ENCODE measurements at places on chromosomes 11 and 22.

- H3K27ac ChIP-seq, result no peak overlapping the region
- DNase-seq, result no peak
- peaks cover 4% of the 10 kb centered on the region for H3K4me1 ChIP-seq
- H3K27me3 ChIP-seq, result no peaks in the 10 kb centered on the region
Measured at GRCh38 chr11:67292671-67293070, 3.6 kb downstream of the ANKRD13D start.

- H3K4me3 ChIP-seq, result no peak overlapping the region
- no peaks in the 10 kb centered on the region for H3K36me3 ChIP-seq
- peak; percentile 40 for DNase-seq
- H3K27ac ChIP-seq, result no peak overlapping the region
- no peaks in the 10 kb centered on the region for H3K27me3 ChIP-seq
Measured at GRCh38 chr11:93236741-93237675, 39.2 kb upstream of the SLC36A4 start.

GRCh38 chr11:8056810-8057463, 24.1 kb upstream of the TUB start:
- no peaks in the 10 kb centered on the region for H3K36me3 ChIP-seq
- H3K4me1 ChIP-seq, result no peaks in the 10 kb centered on the region
- no peaks in the 10 kb centered on the region for H3K27me3 ChIP-seq
- H3K4me3 ChIP-seq, result no peak overlapping the region

DNA sequence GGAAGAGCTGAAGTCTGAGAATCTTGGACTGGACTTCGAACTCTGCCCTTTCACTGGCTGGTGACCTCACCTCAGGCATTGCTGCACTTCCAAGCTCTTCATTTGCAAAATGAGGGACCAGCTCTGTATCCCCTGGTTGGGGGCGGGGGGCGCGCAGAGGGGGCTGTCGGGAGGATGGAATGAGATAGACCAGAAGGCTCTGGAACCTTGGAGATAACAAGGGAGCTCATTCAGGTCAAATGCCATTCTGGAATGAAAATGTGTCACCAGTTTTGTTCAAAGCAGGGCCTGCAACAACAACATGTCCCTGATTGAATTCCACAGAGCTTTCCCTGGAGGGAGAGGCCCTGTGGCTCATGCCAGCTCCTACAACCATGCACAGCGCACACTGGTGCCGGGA, 370.5 kb downstream of the MN1 start:
- H3K27me3 ChIP-seq, result no peaks in the 10 kb centered on the region
- no peak for DNase-seq
- H3K4me3 ChIP-seq, result no peak overlapping the region
- H3K36me3 ChIP-seq, result no peaks in the 10 kb centered on the region

DNA sequence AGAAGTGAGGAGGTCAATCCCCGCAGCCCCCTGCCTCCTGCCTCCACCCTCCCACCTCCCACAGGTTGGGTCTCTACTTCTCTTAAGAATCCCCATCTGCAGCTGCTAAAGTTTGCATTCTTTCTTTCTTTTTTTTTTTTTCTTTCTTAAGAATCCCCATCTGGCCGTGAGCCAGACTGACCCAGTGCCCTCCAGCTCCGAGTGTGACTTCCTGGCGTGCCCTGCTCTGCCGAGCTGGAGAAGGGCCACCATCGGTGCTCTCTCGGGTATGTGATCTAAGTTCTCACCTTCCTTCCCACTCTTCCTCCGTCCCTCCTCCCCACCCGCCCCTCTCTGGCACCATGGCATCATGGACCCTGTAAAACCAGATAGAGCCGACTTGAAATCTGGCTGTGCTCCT, 66.7 kb upstream of the LMO1 start:
- peaks cover 3% of the 10 kb centered on the region for H3K4me1 ChIP-seq
- no peak overlapping the region for H3K4me3 ChIP-seq
- no peak for DNase-seq
- peaks cover 5% of the 10 kb centered on the region for H3K27me3 ChIP-seq
- no peaks in the 10 kb centered on the region for H3K36me3 ChIP-seq
- H3K27ac ChIP-seq, result no peak overlapping the region

- H3K27me3 ChIP-seq, result no peaks in the 10 kb centered on the region
- peaks cover 27% of the 10 kb centered on the region for H3K4me1 ChIP-seq
- H3K36me3 ChIP-seq, result no peaks in the 10 kb centered on the region
- no peak overlapping the region for H3K27ac ChIP-seq
- DNase-seq, result no peak
Measured at GRCh38 chr11:112514011-112514740, 253.5 kb upstream of the PLET1 start.

DNA sequence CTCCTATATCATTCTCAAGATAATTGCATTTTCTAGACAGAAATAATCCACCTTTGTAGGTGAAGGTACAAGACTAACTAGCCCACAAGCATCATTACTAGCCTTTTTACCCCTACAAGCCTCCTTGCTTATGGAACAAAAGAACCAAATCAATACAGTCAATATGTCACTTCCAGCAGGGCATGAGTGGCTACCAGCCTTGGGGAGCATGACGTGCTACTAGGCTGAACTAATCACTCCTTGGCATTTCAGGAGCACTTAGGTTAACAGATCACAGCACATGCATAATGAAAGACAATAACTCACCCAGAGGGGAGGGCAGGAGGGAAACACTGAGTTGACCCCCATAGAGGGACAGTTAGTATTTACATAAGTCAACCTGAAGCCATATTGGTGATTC, 2.7 kb downstream of the DRD2 start:
- peaks cover 24% of the 10 kb centered on the region for H3K4me1 ChIP-seq
- DNase-seq, result no peak
- no peaks in the 10 kb centered on the region for H3K36me3 ChIP-seq
- no peak overlapping the region for H3K27ac ChIP-seq
- no peak overlapping the region for H3K4me3 ChIP-seq
- no peaks in the 10 kb centered on the region for H3K27me3 ChIP-seq

GRCh38 chr11:86715611-86716010, 43.2 kb upstream of the ME3 start:
- no peak for DNase-seq
- H3K4me1 ChIP-seq, result no peaks in the 10 kb centered on the region
- no peaks in the 10 kb centered on the region for H3K27me3 ChIP-seq
- H3K36me3 ChIP-seq, result no peaks in the 10 kb centered on the region
- H3K27ac ChIP-seq, result no peak overlapping the region

- no peaks in the 10 kb centered on the region for H3K4me1 ChIP-seq
- H3K27me3 ChIP-seq, result no peaks in the 10 kb centered on the region
- no peak overlapping the region for H3K27ac ChIP-seq
- no peak for DNase-seq
Measured at GRCh38 chr11:14396273-14396672, 37.3 kb upstream of the RRAS2 start.

DNA sequence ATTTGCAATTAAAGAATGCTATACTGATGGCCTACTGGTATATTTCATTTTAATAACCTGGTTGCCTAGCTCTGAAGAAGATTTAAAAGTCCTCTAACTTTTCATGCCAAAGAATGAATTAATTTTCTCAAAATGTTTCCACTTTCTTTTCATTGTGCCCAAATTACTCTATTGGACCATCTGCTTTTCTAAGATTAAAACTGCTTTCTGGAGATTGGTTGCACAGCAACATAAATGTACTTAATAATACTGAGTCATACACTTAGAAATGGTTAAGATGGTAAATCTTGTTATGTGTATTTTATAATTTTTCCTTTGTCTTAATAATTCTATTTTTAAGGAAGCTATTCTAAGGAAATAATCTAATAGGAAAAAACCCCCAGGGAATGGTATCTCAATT, 150.2 kb downstream of the SWAP70 start:
- peaks cover 6% of the 10 kb centered on the region for H3K36me3 ChIP-seq
- no peak overlapping the region for H3K4me3 ChIP-seq
- no peak overlapping the region for H3K27ac ChIP-seq
- no peaks in the 10 kb centered on the region for H3K27me3 ChIP-seq

DNA sequence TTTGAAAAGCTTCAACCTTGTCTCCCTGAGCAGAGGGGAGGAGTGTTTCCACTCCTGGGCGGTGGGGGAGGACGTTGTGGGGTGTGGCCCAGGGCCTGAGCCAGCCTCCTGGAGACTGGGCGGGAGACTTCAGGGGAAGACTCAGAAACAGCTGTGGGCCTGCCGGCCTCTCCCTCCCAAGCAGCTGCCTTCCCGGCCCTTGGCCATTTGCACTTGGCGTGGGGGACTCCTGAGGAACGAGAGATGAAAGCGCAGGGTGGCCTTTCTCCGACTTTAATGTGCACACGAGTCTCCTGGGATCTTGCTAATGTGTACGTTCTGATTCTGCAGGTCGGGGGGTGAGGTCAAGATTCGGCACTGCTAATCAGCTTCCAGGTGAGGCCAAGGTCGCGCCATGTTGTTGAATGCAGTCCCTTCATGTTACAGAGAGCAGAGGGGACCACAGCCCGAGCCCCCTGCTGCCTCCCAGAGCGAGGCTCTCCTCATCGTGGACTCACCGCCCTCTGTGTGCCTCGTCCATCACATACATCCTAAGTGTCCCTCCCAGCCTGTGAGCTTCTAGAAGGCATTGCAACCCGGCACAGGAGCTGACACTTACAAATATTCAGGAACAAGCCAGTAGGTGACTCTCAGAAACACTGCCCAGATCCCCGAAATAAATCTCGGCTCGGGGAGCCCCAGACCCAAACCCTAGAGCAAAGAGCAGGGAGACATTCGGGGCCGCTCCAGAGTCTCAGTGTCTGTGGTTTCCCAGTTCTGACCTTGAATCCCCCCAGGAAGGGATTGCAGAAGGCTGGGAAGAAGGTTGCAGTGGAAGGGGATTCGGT, 7.7 kb downstream of the LIF start:
- H3K27me3 ChIP-seq, result no peaks in the 10 kb centered on the region
- peaks cover 53% of the 10 kb centered on the region for H3K4me1 ChIP-seq
- H3K4me3 ChIP-seq, result no peak overlapping the region
- peak; percentile 85 for DNase-seq
- peak overlapping the region; percentile 47 for H3K27ac ChIP-seq
- H3K36me3 ChIP-seq, result no peaks in the 10 kb centered on the region

- H3K27ac ChIP-seq, result no peak overlapping the region
- H3K36me3 ChIP-seq, result no peaks in the 10 kb centered on the region
- no peaks in the 10 kb centered on the region for H3K27me3 ChIP-seq
Measured at GRCh38 chr11:11409224-11409623, 56.2 kb upstream of the CSNK2A3 start.

DNA sequence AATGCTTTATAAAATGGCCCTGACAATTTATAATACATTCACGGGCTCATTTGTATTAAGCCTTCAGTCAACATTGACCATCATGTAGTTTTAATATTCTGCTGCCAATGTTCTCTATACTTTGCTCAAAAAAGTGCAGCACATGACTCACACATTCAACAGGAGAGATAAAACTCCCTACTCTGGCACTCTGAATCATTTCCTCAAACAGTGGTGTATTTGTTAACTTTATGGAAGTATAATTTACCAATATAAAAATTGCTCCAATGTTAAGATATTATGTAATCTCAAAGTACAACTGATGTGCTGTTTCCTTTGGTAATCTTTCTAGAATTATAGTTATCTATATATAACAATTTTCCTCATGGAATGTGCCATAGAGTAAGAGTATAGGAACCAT, 39.9 kb downstream of the MAML2 start:
- H3K4me1 ChIP-seq, result no peaks in the 10 kb centered on the region
- H3K4me3 ChIP-seq, result no peak overlapping the region
- no peak for DNase-seq
- H3K36me3 ChIP-seq, result no peaks in the 10 kb centered on the region

GRCh38 chr11:27611947-27612455, 88.3 kb downstream of the BDNF start:
- peaks cover 10% of the 10 kb centered on the region for H3K4me1 ChIP-seq
- H3K36me3 ChIP-seq, result no peaks in the 10 kb centered on the region
- H3K27ac ChIP-seq, result no peak overlapping the region
- H3K4me3 ChIP-seq, result no peak overlapping the region
- no peaks in the 10 kb centered on the region for H3K27me3 ChIP-seq
- DNase-seq, result no peak

GRCh38 chr11:13463779-13464290, 813 bp upstream of the BTBD10 start:
- peak overlapping the region; percentile 80 for H3K4me3 ChIP-seq
- H3K36me3 ChIP-seq, result no peaks in the 10 kb centered on the region
- no peak for DNase-seq
- peak overlapping the region; percentile 76 for H3K27ac ChIP-seq
- H3K4me1 ChIP-seq, result no peaks in the 10 kb centered on the region

GRCh38 chr22:19842393-19843106, 12.1 kb downstream of the GNB1L start:
- H3K27ac ChIP-seq, result no peak overlapping the region
- H3K4me3 ChIP-seq, result no peak overlapping the region
- no peaks in the 10 kb centered on the region for H3K27me3 ChIP-seq

DNA sequence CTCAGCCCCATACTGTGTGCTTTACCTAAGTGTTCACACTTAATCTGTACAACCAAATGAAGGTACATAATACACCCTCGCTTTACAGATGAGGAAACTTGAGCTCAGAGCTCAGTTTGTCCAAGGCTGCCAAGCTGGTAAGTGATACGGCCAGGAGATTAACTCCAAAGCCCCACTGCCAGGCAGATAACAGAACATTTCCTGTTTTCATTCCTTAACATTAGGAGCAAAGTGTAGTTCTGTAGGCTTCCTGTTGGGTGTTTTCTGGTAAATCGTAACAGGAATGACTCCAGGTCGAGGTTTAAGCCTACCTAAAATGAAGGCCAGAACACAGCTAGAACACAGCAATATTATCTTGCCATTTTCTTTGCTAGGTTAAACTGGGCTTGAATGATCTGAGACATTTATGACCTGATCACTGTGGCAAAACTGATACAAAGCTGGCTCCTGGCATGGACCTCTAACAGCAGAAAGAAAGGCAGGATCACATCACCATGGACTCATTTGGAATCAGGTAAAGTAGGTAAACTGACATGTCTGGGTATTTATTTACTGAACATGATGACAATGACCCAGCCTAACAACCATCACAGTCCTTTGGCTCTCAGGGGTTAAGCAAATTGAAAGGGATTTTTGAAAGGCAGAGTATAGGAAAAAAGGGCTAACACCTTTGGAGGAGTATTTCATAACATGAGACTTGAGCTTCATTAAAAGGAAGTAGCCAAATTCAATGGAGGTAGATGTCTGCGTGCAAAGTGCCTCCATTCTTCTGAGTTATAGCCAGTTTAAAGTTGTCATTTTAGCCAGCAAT, 3.9 kb upstream of the NUP50 start:
- peak; percentile 41 for DNase-seq
- no peak overlapping the region for H3K27ac ChIP-seq
- H3K4me3 ChIP-seq, result no peak overlapping the region
- peaks cover 8% of the 10 kb centered on the region for H3K36me3 ChIP-seq
- peaks cover 12% of the 10 kb centered on the region for H3K4me1 ChIP-seq

GRCh38 chr22:43090130-43090789, 1.1 kb upstream of the TTLL1 start:
- H3K27me3 ChIP-seq, result no peaks in the 10 kb centered on the region
- no peak overlapping the region for H3K27ac ChIP-seq

Measured in SJCRH30 (cell line).